ENCODE measurements at places on chromosomes 7 and 10. TPM values are rescaled to one million over a fixed set of nuclear protein-coding genes. Genes with fewer than 3 reads are reported as not detected.

Gene SYT15B
- not detected for total RNA-seq

Gene MRM2
- total RNA-seq: 17.9 TPM

Gene DGKB
- 1.7 TPM for total RNA-seq

Gene ODAD2
- 0.52 TPM for total RNA-seq

Gene MMD2
- total RNA-seq: not detected

Gene RBM28
- total RNA-seq: 19.3 TPM

Gene ZFAND2A
- total RNA-seq: 35.4 TPM

Gene HOXA4
- total RNA-seq: 1.4 TPM

Gene BPGM
- 23.2 TPM for total RNA-seq

Gene CLRN3
- total RNA-seq: 49.0 TPM

Gene AKR1B15
- 6.3 TPM for total RNA-seq

Gene COL13A1
- 4.5 TPM for total RNA-seq

Gene IGFBP1
- total RNA-seq: 20.4 TPM

Gene SEC61A2
- total RNA-seq: 13.7 TPM

Gene SPAM1
- 0.28 TPM for total RNA-seq

Gene VWDE
- total RNA-seq: 2.1 TPM

Gene LRRD1
- total RNA-seq: 0.08 TPM

Gene C10orf105
- not detected for total RNA-seq

Gene TAS2R41
- not detected for total RNA-seq

Gene LRRC61
- total RNA-seq: 24.0 TPM

Measured in hepatocyte (in vitro differentiated cells).